ENCODE measurements at places on chromosomes 6 and 20.

DNA sequence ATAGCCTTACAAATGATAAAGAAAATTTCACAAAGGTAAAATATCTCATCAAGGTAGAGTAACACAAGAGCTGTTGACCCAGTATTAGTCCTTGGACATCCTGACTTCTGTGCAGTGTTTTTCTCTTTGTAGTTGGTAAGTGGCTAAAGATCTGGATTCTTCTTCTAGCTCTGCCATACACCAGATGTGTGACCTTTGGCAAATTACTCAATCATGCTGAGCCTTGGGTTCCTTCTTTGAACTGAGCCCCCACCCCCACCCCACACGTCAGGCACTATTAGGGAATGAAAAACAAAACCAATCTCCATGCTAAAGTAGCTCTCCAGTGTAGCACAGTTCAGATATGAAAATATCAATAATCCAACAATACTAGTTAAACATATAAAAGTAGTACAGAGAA, 15.1 kb upstream of the TRIM39 start:
- DNase-seq = no peak

- no peak for DNase-seq
These were observed 101.9 kb downstream of the REV3L start for GRCh38 chr6:111381123-111381522.

DNA sequence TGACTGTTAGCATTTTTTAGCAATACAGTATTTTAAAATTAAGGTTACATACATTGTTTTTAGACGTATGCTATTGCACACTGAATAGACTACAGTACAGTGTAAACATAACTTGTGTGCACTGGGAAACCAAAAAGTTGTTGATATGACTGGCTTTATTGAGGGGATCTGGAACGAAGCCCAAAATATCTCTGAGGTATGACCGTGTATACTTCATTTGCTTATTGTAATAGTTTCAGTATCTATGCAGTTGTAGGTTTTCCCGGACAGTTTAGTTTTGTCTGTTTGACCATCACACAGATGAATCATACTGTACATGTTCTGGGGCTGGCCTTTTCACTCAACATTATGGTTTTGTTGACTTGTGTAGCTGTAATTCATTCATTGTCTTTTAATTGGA, 6.9 kb upstream of the ZBTB12 start:
- DNase-seq = no peak

DNA sequence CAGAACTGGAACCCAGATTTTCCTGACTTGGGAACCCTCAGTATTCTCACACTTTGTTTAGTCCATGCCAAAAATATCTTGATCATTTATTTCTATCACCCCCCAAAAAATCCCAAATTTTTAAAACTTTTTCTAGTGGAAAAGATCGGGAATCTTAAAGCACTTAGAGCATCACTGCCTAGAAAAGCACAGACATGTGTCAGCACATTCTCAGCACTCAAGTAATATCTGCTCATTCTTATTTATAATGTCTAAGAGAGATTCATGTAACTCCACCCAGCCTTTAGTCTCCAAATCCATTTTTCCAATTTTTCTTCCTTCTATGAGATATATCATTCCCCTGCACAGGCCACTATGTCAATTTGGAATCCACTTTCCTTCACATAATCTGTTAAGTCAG, 29.9 kb upstream of the HSF2 start:
- DNase-seq = no peak

DNA sequence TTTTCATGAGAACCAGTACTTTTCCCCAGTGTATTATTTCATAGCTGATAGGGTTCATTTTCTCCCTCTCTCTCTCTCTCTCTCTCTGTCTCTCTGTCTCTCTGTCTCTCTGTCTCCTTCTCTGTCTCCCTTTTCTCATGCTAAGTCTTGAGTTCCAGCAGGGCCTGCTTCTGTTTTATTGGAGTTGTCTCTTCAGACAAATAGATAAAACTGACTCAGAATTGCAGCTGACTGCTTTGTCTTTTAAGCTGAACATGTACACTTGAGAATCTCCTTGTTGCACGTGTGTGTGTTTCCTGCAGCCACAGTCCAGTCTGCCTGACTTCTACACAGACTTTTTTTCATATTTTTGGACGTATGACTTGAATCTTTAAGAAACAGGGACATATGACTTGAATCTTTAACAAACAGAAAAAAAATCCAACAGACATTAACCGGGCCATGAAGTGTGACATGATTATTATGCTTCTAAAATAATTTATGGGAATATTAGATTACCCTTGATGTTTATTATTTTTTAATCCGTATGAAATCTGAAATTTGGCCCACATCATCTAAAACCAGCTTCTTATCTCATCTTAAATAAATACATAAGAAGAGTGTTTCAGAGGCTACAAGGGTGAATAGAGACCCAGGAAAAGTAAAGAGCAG, 71.5 kb downstream of the JAG1 start:
- no peak for DNase-seq

GRCh38 chr6:90326404-90327057, 29.9 kb upstream of the BACH2 start:
- no peak for DNase-seq

GRCh38 chr20:53847139-53847836, 223.1 kb downstream of the BCAS1 start:
- no peak for DNase-seq

- no peak for DNase-seq
These were observed 55.7 kb downstream of the TXLNB start for GRCh38 chr6:139236105-139236504.

GRCh38 chr20:5090191-5090590, 29.6 kb downstream of the PCNA start:
- DNase-seq = no peak

- DNase-seq = no peak
These were observed 28.3 kb downstream of the RSPO4 start for GRCh38 chr20:973785-974194.

- DNase-seq = no peak
These were observed 90.7 kb downstream of the TRMT6 start for GRCh38 chr20:5859608-5860007.

DNA sequence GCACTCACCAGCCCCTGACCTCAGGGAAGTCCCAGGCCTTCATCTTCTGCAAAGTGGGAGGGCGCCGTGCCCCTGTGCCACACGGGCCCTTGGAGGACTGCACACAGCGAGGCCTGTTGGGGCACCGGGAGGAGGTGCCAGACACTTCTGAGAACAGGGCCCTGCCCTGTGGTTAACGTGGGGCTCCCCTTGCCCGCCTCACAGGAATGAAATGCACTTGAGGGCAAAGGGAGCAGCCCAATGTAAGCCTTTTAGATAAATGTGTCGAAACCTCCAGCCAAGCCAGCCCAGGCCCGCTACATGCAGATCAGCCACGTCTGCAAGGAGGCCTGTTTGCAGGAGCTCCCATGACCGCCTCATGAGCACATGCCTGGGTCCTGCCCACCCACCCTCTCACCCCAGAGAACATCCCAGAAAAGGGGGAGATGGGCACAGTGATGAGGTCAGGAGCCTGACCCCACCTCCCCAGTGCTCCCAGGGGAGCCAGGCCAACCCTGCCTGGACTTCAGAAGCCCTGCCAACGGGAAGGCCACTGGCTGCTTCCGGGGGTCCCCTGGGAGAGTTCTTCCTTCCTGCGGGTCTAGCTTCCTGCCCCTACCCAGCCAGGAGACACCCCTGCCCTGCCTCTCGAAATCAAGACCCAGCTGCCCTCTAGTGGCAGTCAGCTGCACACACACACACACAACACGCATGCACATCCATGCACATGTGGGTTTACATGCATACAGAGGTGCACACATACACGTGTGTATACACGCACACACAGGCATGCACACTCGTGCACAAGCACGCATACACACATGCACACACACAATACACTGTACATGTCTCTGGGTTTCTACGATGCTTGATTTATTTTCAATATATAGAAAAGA, 178.7 kb downstream of the TAF4 start:
- DNase-seq = no peak

DNA sequence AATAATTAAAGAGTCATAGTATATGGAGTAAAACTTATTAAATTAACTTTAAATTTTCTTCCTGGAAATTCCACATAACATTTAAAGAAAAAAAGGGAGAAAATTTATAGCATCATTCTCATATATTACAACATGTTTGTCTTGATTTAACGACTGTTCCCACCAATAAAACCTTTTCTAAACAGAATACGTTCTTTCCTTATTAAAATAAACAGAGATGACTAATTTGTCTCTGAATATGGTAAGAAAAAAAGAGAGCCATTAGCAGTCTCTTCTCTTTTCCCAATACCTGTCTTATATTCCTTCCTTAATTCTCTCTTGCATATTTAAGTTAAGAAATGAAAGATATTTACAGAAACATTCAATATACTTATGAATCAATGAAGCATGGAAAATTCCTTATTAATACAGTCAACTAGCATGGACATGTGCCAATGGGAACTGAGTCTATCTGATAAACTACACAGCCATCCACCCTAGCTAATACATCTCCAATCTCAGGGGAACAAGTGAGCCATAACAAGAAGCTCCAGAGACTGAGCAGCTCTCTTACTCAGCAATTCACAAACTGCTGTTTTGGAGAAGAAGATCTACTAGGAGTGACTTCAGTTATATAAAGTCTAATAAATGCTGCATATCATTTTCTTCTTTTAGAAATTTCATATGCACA, 347.1 kb upstream of the MANEA start:
- no peak for DNase-seq

DNA sequence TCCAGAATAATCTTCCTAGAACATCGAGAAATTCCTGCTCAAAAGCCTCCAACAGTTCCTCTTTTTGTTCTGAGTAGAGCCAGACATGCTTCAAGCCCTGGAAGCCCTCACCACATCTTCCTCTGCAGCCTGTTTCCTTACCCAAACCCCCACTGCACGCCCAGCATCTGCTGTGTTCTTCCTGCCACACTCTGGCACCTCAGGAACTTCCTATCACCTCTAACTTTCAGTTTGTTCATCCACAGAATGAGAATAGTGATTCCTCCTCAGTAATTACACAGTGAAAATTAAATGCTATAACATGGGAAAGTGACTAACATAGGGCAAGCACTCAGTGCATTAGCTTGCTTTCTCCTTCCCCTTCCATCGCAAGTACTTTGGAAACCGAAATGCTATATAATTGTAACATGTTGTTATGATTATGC, 26.3 kb downstream of the C6orf89 start:
- no peak for DNase-seq

DNA sequence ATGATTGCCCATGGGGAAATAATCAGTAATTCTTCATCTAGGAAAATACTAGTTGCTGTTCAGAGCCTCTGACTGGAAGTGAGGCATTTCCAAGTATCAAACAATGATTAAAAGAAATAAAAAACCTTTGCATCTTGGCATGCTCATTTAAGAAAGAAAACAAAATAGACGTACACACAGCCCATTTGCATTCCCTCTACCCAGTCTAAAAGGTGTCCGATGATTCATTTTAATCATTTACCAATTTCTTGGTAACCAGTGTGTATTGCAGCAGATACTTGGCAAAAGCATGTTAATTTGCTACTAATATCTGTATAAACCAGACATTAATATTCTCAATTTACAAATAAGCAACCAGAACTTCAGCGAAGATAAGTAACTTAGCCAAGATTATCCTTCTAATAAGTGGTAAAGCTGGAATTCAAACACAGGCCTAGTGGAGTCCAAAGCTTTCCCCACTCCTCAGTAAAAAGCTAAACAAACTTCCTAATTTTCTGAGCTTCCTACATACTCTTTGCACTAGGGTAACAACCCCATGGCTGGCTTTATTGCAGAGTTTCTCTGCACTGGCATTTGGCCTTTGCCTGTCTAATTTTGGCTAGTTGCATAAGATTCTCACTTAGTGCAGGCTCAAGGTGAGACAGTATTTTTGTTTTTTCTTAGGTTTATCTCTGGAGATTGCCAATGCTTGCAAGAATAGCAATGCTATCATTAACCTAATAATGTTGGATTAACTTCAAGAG, 338.1 kb downstream of the PRKN start:
- no peak for DNase-seq

DNA sequence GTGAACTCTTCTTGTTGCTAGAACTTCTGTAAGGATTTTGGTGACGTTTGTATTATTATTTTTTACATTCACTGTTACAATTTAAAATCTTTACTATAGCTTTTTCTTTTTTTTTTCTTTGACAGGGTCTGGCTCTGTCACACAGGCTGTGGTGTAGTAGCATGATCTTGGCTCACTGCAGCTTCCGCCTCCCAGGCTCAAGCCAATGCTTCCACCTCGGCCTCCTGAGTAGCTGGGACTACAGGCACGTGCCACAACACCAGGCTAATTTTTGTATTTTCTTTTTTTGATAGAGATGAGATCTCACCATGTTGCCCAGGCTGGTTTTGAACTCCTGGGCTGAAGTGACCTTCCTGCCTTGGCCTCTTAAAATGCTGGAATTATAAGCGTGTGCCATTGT, 21.2 kb downstream of the HECA start:
- no peak for DNase-seq

DNA sequence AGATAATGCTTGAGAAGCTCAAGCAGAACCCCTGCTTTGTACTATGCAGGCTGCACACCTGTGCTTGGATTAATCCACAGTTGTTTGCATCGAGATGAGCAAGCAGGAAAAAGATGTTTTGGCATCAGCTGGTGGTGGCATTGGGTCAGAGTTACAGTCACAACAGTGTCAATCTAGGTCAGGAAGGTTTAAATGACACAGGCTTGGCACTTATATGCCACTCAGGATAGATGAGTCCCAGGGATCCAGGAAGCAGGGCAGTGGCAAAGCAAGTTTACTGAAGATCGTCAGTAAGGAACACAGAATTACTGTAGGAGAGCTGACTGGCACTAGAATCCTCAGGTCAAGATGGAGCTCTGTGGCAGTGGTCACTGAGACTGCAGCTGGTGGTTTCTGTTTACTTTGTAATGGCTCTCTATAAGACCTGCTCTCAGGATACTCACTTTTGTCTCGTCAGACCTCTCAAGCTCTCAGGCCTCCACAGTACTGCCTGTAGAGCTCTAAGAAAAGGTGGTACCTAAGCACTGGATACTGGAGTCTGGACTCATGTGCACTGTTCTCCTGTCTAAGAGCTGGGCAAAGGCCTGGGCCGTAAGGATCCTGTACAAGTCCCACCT, 110.1 kb upstream of the HS3ST5 start:
- DNase-seq = no peak

DNA sequence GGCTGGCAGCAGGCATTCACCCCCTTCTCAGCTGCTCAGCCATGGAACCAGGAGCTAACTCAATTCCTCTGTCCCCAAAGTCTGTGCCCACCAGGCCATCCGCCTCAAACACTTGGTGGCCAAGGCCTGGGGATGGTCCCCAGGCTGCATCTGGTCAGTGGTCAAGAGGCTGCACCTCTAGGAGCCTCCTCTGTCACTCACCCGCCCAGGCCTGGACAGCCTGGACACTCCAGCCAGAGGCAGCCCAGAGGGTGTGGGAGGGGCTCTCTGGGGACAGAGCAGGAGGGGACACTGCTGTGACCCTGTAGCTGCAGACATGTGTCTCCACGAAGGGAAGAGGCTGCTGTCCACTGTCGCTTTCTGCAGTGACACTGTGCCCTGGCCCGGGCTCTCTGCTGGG, 416.6 kb upstream of the SULF2 start:
- DNase-seq = no peak

- no peak for DNase-seq
These were observed 5.5 kb downstream of the NPEPL1 start for GRCh38 chr20:58697867-58698703.

Measured in NCI-H2081 treated with DMSO at 0.1 percent for 48 hours (cell line).